ENCODE measurements at places on chromosomes 1 and 21.

- DNase-seq: no peak
These were observed 16.2 kb downstream of the AMPD2 start for GRCh38 chr1:109635862-109636200.

GRCh38 chr1:6962478-6962995, 177.3 kb downstream of the CAMTA1 start:
- DNase-seq: peak; percentile 44

GRCh38 chr1:41588334-41588875, 103.9 kb upstream of the EDN2 start:
- no peak for DNase-seq

- DNase-seq: peak; percentile 13
These were observed 37.1 kb downstream of the ALPL start for GRCh38 chr1:21546122-21546825.

GRCh38 chr1:32969566-32969965, 5.0 kb upstream of the RNF19B start:
- DNase-seq: no peak

DNA sequence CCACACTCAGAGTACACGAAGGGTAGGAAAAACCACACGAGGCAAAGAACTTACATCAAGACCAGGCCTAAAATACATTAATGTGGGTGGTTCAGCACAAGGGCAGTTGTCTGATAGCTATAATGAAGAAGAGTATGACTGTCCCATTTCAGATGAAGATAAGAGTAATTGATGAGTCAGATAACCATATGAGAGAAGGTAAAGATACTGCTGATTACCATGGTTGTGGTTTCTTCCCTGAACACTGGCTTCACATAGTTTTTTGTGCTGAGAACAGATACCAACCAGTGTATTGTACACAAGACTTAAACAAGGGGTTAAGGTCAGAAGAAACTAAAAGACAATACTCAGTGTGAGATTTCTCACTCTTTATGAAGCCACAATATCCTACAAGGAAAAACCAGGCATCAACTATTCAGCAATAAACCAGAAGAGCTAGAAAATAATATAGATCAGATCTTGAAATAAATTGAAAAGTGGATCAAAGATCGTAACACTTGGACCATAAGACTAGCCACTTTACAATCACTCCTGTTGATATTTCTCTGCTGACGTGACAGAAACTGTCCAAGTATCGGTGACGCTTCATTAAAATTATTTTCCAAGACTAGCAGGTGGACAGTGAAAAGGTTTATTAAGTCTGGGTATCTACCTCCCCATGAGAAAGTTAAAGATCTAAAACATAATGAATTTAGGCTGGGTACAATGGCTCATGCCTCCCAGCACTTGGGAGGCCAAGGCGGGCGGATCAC, 28.6 kb downstream of the PUM1 start:
- no peak for DNase-seq

DNA sequence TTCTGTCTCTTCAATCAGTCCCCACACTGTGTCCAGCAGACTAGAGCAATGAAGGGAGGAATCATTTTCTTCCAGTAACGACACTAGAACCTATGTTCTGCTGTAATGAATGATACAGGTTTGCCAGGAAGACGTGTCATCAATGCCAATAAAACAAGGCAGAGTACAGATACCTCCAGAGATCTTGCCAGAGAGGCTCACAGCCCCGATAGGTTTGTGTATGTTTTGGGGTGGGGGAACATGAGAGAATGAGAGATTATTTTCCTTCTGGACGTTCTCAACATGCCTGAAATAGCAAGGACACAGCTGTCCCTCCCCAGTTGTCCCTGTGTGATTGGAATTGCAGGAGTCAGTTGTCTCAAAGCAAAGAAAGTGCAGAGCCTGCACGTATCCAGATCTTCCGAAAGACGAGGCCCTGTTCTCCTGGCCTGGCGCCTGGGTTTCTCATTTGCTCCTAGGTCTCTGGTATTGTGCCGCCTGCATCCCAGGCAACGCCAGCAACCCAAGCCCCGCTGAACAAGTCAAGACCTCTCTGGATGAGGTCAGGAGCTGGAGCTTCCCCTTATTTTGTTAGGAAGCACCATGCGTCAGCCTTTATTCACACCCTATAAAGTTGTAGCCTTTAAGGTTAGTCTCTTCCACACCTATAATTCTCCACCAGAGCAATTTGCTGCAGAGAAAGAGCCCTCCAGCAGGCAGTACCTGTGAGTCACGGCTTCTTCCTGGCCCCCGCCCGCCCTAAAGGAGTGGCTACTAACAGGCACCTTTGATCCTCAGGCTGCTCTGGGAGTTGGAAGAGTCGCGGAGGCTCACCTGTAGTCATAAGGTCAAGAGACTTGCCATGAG, 130.5 kb downstream of the TOMM20 start:
- DNase-seq: no peak

DNA sequence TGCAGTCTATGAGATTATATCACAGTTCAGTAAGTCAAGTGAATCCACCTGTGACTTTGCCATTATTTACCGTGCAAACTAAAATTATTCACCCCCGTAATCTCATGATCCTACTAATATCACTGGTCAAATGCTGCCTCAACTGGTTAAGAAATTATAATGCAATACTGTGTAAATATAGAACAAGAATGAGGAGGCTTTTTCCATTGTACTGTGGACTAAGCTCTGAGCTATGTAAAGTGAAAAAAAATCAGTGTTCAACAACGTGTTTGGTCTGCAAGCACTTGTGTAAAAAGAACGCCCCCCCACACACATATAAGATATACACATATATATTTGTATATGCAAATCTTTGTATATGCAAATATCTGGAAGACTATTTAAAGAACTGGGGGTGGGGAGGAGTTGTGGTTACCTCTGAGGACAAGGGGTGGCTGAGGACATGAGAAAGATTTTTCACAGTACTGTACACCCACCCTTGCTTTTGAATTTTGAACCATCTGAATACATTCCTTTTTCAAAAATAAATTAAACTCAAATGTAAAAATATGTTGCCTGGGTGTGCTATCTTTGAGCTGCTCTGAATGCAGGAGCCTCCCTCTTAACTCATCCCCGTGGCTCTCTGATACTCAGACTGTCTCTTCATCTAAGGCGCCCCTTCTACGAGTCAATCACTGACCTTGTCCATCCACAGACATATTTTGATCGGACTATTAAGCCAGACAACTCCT, 57.0 kb downstream of the PTP4A2 start:
- no peak for DNase-seq

GRCh38 chr21:21085206-21085605, 87.0 kb downstream of the NCAM2 start:
- DNase-seq: no peak

- no peak for DNase-seq
These were observed 39.7 kb downstream of the F13B start for GRCh38 chr1:197027359-197027758.

- DNase-seq: no peak
These were observed 66.7 kb downstream of the RPE65 start for GRCh38 chr1:68383092-68383491.

- no peak for DNase-seq
These were observed 38.4 kb upstream of the CCSAP start for GRCh38 chr1:229381234-229381633.

DNA sequence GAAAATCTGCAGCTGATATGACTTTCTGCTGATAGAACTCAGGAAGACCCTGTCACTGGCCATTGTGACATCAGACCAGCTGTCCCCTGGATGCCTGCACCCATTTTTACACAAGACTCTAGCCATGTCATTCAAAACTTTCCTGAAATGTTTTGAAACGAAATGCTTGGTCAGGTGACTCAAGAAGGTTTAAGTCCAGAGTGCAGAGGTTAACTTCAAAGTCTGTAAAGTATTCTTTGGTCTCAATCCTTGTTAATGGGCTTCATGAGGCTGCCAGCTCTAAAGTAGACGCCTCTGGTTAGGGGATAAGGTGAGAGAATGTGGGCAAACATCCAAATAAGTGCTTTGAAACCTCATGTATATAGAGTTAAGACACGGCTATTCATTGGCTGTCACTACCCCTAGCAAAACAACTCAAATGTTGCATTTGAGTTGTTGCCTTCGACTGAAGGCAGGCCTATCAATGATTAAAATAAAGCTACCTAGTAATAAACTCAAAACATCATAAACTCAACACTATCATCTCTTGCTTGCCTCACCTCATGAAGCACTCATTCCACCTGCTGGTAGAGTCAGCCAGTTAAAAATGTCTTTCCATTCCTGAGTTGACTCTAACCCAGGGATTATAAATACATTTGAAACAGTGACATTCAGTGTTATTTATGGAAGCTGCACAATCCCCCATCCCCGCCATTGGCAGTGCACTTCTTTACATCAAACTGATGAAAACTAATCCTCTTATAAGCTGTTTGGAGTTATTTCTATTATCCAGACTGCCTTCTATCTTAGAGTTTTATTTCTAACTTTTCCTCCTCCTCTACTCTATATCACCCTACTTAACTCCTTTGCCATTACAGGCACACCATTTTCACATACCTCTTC, 26.0 kb downstream of the RABIF start:
- DNase-seq: no peak

- DNase-seq: no peak
These were observed 4.4 kb upstream of the CHI3L1 start for GRCh38 chr1:203190949-203191348.

- DNase-seq: no peak
These were observed 37.0 kb upstream of the KCNA10 start for GRCh38 chr1:110555807-110556470.

- DNase-seq: no peak
These were observed 171.2 kb downstream of the SEC16B start for GRCh38 chr1:177798614-177799013.

DNA sequence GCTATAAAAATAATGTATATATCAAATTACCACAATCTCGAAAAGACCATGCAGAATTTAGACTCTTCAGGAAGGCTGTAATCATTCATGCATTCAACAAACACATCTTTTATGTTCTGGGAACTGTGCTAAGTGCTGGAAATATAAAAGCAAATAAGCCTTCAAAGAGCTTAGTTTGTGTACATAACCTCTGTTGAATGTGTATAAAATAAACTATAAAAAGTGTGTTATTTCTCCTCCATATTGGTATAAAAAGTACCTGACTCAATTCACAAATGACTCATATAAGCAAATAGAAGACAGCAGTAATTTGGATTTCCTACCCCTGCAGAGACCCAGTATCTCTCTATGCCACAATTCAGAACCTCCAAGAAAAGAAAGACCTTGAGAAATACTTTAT, 36.8 kb downstream of the RAB3GAP2 start:
- no peak for DNase-seq

GRCh38 chr21:18989953-18990495, 586.4 kb upstream of the TMPRSS15 start:
- DNase-seq: no peak

DNA sequence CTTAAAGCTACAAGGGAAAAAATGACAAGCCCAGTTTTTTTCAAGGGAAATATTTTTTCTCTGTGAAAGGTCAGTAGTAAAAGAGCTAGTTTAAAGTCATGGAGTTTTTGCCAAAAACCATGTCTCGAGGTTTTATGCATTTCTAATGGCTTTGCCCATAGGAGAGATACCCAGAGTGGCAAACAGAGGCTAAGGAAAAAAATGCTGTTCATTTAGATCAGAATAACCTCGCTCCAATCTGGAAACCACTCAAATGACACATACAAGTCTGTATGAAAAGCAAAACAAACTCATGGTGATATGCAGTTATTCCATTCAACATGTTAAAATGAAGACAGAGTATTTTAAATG, 36.9 kb upstream of the EDEM3 start:
- DNase-seq: peak; percentile 56

DNA sequence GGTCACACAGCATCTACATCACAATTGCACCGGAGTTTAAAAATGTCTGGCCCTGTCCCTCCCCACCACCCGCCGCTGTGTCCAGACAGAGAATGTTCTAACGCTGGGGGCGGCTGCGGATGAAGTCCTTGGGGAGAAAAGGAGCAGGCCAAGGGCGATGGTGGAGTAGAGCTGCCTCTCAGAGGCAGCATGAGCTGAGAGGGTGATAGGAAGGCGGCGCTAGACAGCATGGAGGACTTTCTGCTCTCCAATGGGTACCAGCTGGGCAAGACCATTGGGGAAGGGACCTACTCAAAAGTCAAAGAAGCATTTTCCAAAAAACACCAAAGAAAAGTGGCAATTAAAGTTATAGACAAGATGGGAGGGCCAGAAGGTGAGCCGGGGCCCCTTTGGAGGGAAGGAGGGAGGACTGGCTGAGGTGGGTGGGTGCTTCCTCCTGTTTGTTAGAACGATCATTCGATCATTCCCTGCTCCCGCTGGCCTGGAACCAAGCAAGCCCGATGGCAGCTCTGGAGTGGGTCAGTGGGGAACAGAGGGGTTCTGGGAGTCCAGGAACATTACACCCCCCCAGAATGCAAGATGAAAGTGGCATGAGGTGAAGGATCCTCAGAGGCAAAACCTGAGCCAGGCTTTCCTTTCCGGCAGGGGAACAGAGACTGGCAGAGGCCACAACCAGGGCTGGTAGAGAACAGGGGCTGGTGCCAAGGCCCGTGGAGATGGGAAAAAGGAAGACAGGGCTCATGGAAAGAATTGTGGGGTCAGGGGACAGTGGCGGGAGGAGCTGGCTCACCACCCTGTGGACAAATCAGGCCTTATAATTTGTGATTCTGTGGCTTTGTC, at the start of the genes FAM229A and TSSK3:
FAM229A (minus strand) TSS at position 12 of the 840 bp plus-strand sequence. CDS start 394 bp downstream, outside the sequence.
TSSK3 (plus strand) TSS at position 66 of the 840 bp plus-strand sequence; CDS start at position 229, 163 bp downstream.
- peak; percentile 75 for DNase-seq

GRCh38 chr1:239630767-239631166, 244.4 kb downstream of the CHRM3 start:
- no peak for DNase-seq

Measured in osteoblast (primary cell).